ENCODE measurements at places on chromosomes 7 and 10.
A peak's percentile ranks its signal among the peaks of the same experiment; 100 is the strongest.

- no peak for DNase-seq
These were observed 195.0 kb upstream of the RHOBTB1 start for GRCh38 chr10:61138708-61139591.

- no peak for DNase-seq
These were observed 36.5 kb downstream of the STK17A start for GRCh38 chr7:43619213-43620012.

DNA sequence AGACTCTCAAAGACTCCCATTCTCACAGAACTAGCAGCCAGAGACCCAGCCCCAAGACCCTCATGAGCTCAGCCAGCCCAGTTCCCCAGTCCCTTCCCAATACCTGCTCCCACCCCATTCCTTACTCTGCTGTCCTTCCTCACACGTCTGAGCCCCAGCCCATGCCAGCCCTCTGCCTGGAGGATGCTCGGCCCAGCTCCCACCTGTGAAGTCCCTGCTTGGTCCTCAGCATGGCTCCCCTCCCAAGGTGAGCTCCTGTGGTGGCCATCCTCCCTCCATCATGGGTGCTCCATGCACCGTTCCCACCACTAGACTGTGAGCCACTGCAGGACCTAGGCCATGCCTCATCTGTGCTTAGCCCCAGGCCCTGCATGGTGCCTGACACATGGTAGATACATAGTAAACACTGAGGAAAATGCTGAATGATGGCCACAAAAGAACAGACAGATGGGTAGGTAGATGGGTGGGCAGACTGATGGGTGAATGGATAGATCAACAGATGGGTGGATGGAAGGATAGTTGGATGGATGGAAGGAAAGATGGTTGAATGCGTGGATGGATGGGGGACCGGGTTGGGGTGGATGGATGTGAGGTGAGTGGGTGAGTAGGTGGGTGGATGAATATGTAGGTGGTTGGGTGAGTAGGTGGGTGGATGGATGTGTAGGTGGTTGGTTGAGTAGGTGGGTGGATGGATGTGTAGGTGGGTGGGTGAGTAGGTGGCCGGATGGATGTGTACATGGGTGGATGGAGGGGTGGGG, 138.9 kb downstream of the GRID1 start:
- DNase-seq = no peak

- peak; percentile 89 for DNase-seq
These were observed 44.2 kb upstream of the GGCT start for GRCh38 chr7:30548845-30549244.

DNA sequence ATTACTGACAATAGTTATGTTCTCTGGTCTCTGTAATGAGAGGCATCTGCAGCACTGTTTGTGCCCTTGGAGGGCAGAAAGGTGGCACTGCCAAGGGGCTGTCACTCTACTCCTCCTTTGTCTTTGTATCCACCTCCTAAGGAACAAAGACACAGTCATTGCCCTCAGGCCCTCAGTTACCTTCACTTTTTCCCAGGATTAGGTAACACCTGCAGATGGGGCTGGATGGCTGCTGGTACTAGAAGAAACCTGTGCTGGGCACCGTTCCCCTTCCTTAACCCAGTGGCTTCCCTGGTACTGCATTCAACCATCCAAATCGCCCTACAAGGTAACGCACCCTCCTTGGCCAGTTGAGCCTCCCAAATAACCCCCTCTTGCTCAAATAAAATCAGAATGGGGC, 246.9 kb upstream of the NEBL start:
- DNase-seq = no peak

DNA sequence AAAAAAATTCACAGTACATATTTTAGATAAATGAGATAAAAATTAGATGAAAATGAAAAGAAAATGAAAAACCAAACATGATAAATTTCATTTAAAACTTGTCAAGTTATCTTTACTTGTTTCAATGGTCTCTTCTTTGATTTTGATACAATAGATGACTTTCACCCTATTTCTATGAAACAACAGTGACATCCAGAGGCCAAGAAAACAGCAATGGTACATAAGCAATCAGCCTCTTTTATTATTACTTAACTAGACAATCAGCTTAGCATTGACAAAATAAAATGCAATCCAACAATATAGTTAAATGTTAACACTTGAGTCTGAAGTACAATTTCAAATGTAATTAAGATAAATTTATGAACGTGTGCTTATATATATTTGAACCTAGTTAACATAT, 74.8 kb upstream of the GPR37 start:
- DNase-seq = no peak

GRCh38 chr7:158527495-158527894, 60.1 kb downstream of the PTPRN2 start:
- DNase-seq = no peak

DNA sequence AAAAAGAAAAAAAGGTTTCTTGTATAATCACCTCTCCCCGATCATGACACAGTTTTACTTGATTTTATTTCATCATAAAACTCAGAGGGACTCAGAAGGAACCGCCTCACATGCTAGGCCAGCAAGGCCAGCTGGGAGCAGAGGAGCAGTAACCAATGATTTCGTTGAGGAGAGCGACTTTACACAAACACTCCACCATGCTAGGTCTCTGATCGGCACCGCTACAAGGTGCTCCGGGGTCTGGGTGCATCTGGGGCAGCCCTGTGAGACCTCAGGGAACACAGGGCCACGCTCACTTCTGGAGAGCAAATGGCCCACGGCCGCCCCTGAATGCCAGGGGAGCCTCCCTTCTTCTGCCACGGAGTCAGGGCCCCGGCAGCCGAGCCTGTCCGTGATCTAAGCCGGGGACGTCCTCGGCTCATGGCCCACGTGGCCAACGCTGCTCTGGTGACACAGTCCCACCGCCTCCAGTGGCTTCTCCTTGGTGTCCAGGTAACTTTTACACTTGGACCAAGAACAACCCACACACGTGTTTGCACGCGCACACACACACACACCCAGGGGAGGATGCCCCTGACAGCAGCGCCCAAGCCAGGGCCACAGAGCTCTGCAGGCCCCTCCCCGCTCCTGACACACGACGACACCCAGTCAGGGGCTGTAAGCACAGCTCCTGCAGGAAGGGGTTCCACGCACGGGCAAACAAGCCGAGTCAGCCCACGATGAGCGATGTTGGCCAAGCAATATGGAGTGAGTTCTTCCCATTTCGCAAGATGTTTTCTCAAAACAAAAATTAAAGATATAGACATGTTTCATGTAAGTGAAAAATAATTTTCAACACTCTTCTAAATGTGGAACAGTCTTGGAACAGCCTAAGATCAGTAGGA, 332.3 kb downstream of the DNAJB6 start:
- DNase-seq = no peak

GRCh38 chr7:134350709-134351108, 34.0 kb upstream of the SLC35B4 start:
- DNase-seq = peak; percentile 48

GRCh38 chr7:139648941-139649425, 125.5 kb downstream of the CLEC2L start:
- DNase-seq = peak; percentile 54

DNA sequence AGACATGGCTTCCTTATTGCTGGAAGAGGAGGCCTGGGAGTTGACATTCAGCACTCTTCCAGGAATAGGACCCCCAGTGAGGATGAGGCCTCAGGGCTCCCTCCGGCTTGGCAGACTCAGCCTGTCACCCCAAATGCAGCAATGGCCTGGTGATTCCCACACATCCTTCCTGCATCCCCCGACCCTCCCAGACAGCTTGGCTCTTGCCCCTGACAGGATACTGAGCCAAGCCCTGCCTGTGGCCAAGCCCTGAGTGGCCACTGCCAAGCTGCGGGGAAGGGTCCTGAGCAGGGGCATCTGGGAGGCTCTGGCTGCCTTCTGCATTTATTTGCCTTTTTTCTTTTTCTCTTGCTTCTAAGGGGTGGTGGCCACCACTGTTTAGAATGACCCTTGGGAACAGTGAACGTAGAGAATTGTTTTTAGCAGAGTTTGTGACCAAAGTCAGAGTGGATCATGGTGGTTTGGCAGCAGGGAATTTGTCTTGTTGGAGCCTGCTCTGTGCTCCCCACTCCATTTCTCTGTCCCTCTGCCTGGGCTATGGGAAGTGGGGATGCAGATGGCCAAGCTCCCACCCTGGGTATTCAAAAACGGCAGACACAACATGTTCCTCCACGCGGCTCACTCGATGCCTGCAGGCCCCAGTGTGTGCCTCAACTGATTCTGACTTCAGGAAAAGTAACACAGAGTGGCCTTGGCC, 4.3 kb downstream of the PGAM2 start:
- DNase-seq = no peak

- no peak for DNase-seq
These were observed 22.4 kb upstream of the C10orf71 start for GRCh38 chr10:49276596-49276995.

- DNase-seq = no peak
These were observed 355.1 kb upstream of the MKI67 start for GRCh38 chr10:128481152-128481840.

DNA sequence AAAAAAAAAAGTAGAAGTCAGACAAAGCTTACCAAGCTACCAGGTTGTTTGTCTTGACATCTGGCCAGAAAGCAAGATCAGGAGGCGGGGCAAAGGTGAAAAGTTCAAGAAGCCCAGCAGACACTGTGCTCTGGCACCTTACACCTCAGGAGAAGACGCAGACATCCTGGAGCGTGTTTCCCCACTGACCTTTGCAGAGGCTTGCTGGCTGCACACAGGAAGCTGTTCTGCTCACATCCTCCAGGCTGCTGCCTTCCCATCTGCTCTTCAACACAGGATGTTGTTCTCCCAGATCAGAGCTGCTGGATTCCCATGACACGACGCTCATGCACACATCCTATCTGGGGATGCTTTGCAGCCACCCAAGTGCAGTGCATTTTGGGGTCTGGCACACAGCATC, 174.4 kb upstream of the KIAA1217 start:
- no peak for DNase-seq

- no peak for DNase-seq
These were observed 59.9 kb upstream of the EFCAB10 start for GRCh38 chr7:105640956-105641810.

GRCh38 chr10:6621536-6621935, 41.5 kb upstream of the PRKCQ start:
- DNase-seq = peak; percentile 65

DNA sequence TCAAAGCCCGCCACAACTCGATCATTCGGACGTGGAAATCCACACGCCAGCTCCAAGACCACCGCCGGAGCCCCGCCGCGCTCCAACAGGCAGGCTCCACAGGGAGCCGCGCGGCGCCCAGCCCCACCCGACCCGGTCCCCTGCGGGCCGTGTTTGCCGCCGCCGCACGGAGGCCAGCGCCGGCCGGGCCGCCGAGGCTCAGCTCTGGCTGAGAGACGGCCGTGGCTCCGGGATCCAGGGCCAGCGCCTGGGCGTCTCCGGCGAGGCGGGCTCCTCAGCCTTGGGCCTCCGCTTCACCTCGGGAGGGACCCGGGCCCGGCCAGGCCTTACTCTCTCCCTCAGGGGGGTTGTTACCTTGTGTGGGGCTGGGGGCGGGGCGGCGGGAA, 333 bp downstream of the SMNDC1 start:
- DNase-seq = peak; percentile 67

DNA sequence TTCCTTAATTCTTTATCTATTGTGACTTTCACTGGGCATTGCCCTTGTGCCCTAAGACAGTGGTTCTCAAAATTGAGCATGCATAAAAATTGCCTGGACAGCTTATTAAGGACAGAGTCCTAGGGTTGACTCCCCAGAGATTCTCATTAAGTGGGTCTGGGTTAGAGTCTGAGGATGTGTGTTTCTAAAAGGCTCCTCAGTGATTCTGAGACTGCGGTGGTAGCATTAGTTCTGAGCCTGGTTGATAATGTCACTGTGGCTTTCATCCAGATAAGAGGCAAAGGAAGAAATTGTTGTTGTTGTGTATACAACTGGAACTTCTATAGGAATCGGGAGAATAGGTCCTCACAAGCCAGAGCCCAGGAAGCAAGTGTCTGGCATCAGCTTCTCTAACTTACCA, 1.3 kb downstream of the IFIT2 start:
- no peak for DNase-seq

All from astrocyte of the hippocampus (primary cell).